ENCODE measurements at places on chromosomes 1 and 21.

DNA sequence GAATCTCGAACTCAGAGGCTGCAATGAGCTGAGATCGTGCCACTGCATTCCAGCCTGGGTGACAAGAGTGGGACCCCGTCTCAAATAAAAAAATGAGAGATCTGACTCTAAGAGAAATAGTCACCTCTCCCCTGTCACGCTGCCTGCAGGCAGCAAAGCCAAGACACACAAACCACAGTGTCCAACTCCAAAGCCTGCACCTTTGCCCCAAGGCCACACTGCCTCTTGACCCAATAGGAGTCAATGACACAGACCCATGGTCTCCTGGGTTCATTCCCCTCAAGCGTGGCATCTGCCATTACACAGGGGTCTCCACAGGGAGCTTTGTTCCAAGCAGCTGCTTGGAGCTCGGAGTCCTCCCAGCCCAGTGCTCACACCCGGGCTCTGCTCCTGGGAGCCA, 46.3 kb downstream of the SLC9A1 start:
- no peak for DNase-seq

DNA sequence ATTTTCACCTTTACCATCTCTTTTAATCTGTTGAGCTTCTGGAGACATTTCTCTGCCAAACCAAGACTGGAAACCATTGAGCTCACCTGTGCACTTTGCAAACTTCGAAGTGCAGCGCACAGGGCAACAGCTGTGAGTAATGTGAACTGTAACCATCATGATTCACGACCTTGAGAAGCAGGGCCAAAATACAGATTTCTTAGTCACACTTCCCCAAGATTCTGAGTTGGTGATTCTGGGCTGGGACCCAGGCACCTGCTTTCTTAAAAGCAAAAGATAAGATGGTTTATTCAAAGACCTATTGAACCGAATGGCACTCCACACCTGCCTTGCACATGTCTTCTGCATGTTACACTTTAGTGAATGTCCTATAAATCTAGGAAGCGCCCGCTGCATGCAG, 10.2 kb downstream of the AGTRAP start:
- no peak for DNase-seq

DNA sequence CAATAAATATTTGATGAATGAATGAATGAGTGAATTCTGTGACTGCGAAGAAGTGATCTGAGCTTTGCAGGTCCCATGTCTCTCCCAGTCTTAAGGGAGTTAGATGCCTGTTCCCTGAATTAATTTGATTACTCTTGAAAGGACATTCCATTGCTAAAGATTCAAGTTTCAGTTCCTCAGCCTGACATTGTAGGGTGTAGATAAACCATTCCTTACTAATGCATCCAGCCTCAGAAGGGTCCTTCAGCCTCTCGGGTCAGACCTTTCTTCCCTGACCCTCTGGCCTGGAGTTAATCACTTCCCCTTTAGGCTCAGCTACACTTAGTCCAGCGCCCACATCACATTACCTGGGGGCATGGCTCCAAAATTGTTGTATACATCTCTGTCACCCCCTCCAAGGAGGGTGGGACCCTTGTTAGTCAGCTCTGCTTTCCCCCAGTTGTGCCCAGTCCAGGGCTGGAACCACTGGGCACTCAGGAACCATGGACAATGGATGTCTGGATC, 2.6 kb downstream of the INSRR start:
- DNase-seq = no peak

DNA sequence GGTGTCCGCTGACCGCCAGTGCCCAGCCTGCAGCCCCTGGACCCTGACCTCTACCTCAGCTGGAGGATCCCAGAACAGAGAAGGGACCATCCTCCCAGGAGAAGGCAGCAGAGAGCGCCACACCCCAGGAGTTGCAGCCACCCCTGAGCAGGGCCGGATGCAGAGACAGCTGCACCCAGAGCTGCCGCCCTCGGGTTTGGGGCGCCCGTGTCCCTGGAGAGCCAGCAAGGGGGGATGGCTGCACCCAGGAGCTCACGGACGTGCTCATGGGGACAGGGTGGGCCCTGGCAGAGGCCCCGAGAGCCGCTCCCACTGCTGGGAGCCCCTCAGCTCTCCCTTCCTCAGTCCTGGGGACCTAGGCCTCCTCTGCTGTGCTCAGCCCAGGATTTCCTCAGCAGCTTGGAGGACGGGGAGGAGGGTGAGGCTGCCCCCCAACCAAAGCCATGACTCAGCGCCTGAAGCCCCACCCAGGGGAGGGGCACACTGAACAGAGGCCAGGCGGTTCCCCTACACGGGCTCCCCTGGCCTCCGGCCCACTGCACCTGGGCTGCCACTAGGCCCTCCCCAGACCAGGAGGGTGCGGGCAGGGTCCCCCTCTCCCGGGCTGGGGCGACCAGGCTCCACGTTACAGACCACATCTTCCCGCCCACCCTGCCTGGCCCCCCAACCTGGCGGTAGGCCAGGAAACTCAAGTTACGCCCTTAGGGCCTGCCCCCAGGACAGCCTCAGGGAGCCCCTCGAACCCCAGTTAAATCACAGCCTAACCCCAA, 2.2 kb downstream of the ACAP3 start:
- DNase-seq = no peak

- no peak for DNase-seq
Measured at GRCh38 chr21:21898801-21899200, 900.6 kb downstream of the NCAM2 start.

DNA sequence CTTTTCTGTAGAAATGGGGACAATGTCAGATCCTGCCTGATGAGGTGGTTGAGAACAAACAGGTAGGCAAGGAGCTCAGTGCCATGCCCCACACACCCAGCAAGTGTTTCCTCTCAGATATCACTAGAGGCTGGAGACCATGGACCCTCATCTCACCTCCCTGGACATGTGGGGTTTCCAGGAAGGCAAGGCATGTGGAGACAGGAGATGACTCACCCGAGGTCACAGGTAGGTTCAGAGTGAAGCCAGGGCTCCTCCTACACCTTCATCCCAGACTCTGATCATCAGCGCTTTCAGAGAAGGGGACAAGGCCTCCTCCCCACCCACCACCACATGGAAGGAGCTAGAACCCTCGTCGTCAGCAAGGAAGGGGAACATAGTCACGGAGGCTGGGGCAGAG, 69.2 kb downstream of the MATN1 start:
- DNase-seq = no peak

DNA sequence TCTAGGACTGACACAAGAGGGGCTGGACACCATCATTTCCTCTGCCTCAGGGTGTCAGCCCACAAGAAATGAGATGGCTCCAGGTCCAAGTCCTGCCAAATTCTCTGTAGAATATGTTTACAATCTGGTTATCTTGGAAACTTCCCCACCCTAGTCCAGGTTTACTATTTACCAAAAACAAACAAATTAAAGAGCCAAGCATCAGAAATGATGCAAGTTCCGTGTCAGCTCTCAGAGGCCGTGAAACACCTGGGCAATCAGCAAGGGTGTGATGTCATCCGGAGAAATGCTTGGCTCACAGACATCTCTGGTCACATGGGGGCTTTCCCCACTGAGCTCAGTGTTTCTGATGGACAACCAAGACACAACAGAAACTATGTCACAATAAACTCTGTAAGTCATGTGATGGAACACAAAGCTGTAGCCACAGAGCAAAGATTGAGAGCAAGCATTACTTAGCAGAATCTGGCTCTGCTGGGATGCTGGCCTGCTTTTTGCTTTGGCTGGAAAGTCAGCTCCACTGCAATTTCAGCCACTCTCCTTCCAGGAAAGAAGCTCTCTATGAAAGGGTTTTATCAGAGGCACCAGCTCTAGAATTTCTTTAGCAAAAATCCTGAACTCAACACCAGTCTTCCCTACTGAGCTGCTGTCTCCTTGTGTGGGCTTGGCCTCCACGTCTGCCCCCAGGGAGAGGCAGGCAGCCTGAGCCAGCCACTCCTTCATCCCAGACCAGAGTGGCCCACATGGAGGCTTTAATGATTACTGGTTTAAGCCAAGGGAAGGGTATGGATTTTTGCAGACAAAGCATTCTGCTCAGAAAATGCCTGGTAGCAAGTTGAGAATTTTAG, 55.9 kb downstream of the NENF start:
- no peak for DNase-seq

DNA sequence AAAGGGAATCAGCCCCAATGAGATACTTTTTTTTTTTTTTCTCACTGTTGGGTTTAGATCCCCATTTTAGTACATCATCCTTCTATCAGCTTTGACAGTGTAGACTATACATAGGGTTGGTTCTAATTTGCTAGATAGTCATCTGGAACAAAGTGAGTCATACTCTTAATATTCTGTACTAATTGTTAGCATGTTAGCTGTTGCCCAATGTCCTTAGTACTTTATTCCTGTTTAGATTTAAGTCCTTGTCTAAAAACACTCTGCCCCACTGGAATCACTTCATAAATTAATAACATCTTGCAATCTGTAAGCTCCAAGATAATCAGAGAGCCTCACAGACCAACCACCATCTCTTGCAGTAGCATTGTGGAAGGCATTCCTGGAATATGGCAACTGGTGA, 209.8 kb upstream of the KIAA0040 start:
- DNase-seq = no peak

- DNase-seq = no peak
Measured at GRCh38 chr1:159200769-159201168, 3.9 kb upstream of the ACKR1 start.

DNA sequence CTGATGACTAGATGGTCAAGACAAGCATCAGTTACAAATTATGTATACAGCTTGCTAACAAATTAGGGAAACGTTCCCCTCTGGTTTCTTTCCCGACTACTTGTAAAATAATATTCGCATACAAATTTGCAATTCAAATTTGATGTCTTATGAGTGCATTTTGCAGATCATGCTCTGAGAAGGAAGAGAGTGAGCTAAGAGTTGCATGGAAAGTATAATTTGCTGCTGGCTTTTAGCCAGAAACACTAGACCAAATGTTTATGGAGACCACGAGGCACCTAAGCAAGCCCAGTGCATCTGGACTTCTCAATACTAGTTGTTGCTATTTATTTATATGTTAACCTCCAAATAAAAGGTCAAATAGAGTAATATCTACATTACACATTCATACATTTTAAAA, 216.0 kb downstream of the SMYD3 start:
- no peak for DNase-seq

DNA sequence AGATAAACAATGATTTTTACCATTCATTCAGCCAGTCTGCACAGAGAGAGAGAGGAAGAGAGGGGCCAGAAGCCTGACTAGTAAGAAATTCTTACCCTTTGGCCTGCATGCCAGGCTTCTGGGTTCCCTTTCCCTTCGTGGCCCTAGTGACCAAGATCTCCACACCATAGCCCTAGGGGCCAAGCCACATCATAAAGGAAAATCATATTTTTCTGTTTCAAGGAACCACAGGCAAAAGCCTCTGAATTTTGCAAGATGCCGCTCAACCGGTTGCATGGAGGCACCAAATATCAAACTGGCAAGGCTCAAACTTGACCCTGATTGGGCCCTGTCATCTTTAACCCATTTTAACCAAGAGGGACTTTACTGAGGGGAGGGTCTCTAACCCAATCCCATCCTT, 103.1 kb upstream of the SOX13 start:
- no peak for DNase-seq

DNA sequence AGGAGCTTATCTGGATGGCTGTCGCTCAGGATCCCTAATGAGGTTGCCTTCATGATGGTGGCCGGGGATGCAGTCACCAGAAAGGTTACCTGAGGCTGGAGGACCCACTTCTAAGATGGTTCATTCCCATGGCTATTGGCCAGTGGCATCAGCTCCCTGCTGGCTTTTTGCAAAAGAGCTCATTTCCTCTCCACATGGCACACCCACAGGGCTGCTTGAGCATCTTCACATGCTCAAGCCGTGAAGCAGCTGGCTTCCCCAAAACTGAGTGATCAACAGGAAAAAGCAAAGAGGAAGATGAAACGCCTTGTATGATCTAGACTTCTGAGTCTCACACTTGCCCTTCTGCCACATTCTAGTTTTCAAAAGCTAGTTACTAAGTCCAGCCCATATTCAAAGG, 124.6 kb upstream of the CXADR start:
- DNase-seq = no peak

- DNase-seq = no peak
Measured at GRCh38 chr1:73909043-73909562, 288.9 kb downstream of the LRRIQ3 start.

DNA sequence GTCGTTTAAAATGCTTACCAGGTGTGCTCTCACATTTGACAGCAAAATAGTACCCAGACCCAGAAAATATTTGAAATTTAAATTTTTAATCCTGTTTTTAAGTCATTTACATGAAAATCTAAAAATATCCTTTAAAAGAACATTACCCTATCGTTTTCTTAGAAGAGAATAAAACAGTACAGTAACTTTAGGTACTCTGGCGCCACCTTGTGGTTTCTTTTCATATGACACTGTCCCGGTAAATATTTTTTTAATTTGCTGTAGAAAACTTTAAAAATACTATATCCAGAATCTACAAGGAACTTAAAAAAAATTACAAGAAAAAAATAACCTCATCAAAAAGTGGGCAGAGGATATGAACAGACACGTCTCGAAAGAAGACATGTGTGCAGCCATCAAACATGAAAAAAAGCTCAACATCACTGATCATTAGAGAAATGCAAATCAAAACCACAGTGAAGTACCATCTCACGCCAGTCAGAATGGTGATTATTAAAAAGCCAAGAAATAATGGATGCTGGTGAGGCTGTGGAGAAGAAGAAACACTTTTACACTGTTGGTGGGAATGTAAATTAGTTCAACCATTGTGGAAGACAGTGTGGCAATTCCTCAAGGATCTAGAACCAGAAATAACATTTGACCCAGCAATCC, 129.2 kb downstream of the RGS21 start:
- DNase-seq = no peak

DNA sequence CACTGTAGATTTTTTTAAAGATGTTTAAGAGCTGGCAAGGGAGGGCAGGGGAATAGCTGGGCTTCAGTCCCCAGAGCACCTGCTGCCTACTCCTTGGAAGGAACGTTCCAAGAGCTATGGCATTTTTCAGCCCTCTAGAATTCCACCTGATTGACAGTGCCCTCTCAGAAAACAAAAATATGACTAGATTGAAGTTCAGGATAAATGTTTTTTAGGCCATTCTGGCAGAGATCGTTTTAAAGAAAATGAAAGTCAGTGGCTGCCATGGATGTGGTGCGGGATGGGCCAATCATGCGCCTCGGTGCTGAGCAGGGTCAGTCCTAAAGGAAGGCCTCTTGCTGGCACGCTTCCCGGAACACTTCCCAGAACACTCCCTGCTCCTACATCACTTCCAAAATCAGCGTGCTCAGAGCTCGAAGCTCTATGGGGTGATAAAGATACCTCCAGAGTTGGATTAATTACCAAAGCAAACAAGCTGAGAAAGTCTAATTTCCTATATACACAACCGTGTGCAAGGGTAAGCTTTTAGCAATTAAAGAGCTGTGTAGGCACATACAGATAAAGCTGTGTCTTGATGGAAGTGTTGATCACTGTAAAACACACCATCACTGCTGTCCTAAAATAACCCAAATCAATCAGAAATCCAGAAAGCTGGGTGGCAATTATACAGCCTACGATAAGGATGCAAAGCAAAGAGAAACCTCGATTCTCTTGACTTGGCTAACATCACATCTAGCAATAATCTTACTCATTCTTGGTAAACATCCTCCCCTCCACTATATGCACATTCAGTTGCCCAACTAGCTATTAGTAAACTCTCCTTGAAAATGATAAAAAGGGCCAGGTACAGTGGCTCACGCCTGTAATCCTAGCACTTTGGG, 34.6 kb downstream of the TGFBR3 start:
- no peak for DNase-seq

Measured in cerebellar nuclear complex (tissue), 1 donor.